ENCODE measurements at places on chromosomes 1 and 21.

GRCh38 chr1:89844860-89845259, 24.0 kb downstream of the LRRC8D start:
- DNase-seq = no peak

DNA sequence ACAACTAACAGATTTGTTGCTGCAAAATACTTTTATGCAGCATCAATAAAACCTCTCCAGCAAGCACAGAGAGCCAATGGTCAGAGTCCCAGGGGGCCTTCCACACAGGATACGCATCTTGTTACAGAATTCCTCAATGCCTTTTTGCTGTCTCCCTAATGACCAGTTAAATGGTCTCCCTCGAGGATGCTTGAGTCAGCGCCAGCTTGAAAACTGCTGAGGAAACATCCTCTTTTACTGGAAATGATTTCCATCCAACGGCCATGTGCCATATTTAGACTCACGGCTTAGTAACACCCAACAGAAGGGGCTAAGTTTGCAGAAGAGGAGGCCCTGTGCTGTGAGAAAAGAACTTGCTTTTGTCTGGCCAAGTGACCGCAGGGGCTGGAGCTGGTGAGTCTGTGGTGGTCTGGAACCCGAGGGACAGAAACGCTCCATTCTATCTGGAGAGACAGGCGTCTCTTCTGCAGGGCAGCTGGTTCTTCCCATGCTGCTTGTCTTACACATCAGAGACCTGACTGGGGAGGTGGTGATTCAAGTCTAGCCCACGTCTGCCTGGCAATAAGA, 496.4 kb downstream of the SETD4 start:
- DNase-seq = peak; percentile 49

DNA sequence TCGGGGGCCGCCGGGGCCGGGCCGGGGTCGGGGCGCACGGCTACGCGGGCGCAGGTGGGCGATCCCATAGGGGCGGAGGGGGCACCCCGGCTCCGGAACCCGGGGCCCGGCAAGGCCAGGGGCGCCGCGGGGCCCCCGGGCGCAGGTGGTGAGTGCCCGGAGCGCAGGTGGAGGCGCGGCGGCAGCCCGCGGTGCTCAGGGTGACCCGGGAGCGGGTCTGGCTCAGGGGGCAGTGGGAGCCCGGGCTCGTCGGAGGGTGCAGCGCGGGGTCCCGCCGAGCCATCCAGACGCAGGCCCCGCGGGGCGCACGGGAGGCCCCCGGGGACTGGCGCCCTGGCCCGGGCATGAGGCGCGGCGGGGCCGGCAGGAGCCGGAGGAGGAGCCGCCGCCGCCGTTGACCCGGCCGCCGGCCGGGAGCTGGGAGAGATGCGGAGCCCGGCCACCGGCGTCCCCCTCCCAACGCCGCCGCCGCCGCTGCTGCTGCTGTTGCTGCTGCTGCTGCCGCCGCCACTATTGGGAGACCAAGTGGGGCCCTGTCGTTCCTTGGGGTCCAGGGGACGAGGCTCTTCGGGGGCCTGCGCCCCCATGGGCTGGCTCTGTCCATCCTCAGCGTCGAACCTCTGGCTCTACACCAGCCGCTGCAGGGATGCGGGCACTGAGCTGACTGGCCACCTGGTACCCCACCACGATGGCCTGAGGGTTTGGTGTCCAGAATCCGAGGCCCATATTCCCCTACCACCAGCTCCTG, 489 bp downstream of the CELSR2 start:
- no peak for DNase-seq

- no peak for DNase-seq
Measured at GRCh38 chr21:24895885-24896734, 711.2 kb downstream of the MRPL39 start.

GRCh38 chr1:113073479-113073950, 517 bp downstream of the LRIG2 start:
- no peak for DNase-seq

DNA sequence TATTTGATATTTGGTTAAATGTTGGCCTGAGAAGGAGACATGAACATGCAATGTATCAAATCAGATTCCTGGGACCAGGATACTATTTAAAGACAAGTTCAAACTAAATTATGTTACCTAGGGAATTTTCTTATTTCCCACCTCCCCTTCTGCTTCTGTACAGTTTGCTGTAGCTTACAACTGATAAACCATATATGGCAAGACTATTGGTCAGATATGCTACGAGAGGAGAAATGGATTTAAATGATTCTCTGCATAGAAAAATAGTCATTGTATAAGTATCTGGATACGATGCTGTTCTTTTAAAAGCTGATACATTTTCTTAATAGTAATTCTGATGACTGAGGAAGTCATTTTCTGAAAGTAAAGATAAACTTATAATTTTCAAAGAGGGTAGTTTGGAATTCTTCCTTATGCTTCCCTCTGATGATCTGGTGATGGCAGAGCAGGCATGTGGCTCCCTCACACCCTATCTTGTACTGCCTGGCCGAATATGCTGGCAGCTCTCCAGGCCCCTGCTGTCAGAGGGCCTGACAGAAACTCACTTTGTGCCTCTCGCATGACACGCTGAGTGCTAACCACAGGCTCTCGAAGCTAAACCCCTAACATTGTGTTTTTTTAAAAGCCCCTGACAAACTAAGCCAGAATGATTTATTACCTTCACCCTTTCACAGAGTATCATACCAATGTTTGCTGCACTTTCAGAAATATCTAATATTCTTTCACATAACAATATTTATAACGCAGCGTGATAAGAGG, 19.4 kb downstream of the RRP15 start:
- peak; percentile 71 for DNase-seq

DNA sequence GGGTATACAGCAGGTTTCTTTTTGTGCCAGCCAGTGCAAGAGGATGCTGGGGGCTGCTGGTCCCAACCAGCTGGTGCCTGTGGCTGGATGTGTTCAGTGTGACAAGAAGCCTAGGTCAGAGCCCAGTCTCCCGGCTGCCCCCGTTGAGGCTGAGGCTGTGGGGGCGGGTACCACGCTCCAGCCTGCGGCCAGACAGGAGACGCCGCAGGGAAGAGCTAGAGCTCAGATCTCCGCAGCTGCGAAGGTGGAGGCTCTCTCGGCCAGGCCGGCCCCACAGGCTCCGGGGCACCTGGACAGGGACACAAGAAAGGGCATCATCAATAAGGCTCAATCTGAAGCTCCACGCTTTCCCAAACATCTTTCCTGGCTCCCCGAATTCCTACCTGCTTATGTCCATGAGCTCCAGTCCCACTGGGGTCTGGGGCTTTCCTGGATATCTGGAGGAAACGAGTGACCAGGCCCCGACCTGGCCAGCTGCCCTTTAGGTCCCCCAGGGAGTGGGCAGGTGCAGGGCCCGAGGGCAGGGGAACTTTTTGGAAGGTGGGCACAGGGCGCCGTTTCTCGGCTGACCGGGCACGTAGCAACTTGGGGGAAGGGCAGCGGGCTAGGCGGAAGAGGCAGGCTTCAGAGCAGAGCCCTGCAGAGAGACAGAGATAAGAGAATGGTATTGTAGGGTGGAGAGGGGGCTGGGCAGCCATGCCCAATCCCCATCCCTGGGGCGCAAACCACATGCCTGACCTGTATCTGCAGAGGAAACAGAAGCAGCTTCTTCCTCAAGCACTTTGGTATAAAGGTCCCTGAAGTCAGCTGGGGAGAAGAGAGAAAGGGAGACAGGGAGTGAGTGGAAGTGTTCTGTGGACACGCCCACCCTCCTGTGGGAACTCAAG, 7.4 kb downstream of the ENTREP3 start:
- DNase-seq = no peak

GRCh38 chr1:85258536-85259117, 835 bp downstream of the C1orf52 start:
- DNase-seq = no peak

DNA sequence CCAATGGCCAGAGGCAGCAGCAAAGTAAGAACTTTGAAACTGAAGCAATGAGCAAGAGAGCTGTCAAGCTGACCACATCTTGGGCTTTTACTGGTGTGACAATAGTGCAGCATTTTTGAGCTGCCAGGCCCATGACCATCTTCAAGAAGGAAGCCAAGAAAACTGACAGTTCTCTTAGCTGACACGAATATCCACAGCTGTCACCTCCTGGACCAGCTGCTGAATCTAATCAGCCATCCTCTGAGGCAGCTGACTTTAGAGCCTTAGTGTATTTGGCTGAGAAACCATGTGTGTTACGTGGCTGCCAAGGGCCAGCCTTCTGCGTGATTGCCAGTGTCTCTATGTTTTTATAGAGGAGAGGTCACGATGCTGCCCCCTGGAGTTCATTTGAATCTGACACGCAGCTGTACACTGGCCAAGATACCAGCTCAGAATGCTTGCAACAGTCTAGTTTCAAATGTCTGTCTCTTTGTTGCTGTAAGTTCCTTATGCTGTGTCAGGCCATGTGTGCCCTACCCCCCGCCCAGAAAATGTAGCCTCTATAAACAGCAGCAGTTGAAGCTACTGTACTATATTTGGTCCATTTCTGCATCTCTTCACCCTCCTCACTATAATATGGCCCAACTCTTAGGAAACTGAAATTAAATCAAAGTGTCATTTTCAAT, 39.7 kb downstream of the PALMD start:
- DNase-seq = peak; percentile 88

GRCh38 chr21:37204580-37204979, 62.6 kb downstream of the VPS26C start:
- no peak for DNase-seq

GRCh38 chr1:12081648-12082396, 18.7 kb downstream of the TNFRSF8 start:
- DNase-seq = no peak

Data from heart right ventricle (tissue), 16 donors.